CD4-positive, CD25-positive, alpha-beta regulatory T cell (primary cell): ENCODE measurements at places on chromosomes 4 and X. TPM values are rescaled to one million over a fixed set of nuclear protein-coding genes. Genes with fewer than 3 reads are reported as not detected.

GRCh38 chr4:54802336-54802735 lies 144.6 kb downstream of the KIT start:
- no peaks in the 10 kb centered on the region for H3K27me3 ChIP-seq
- no peak overlapping the region for H3K27ac ChIP-seq
- no peaks in the 10 kb centered on the region for H3K36me3 ChIP-seq
- DNase-seq: no peak
- H3K4me3 ChIP-seq: no peak overlapping the region

- peaks cover 65% of the 10 kb centered on the region for H3K4me1 ChIP-seq
- no peaks in the 10 kb centered on the region for H3K27me3 ChIP-seq
- peak; percentile 65 for DNase-seq
- peak overlapping the region; percentile 51 for H3K27ac ChIP-seq
- H3K4me3 ChIP-seq: no peak overlapping the region
- peaks cover 29% of the 10 kb centered on the region for H3K36me3 ChIP-seq
Observed at GRCh38 chrX:49249071-49249470, 13.8 kb downstream of the CCDC22 start.

DNA sequence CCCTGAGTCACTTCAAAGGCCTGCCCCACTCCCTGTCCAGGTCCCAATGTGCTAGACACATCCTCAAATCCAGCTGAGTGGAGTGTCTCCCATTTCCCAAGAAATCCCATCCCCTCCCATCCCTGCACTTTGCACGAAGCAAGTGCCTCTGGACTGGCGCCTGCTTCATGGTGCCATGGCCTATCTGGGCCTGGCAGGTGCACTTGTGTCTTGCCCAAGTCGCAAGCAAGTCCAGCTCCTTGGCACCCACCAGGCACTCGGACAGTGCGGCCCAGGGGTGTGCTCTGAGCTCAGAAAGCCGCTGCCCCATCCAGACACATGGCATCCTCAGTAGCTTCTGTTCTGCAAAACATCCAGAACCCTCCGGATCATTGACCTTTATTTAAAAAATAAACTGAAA lies 97.4 kb downstream of the DCTD start:
- H3K27me3 ChIP-seq: no peaks in the 10 kb centered on the region
- no peak overlapping the region for H3K27ac ChIP-seq
- no peak for DNase-seq
- H3K36me3 ChIP-seq: no peaks in the 10 kb centered on the region
- no peak overlapping the region for H3K4me3 ChIP-seq

DNA sequence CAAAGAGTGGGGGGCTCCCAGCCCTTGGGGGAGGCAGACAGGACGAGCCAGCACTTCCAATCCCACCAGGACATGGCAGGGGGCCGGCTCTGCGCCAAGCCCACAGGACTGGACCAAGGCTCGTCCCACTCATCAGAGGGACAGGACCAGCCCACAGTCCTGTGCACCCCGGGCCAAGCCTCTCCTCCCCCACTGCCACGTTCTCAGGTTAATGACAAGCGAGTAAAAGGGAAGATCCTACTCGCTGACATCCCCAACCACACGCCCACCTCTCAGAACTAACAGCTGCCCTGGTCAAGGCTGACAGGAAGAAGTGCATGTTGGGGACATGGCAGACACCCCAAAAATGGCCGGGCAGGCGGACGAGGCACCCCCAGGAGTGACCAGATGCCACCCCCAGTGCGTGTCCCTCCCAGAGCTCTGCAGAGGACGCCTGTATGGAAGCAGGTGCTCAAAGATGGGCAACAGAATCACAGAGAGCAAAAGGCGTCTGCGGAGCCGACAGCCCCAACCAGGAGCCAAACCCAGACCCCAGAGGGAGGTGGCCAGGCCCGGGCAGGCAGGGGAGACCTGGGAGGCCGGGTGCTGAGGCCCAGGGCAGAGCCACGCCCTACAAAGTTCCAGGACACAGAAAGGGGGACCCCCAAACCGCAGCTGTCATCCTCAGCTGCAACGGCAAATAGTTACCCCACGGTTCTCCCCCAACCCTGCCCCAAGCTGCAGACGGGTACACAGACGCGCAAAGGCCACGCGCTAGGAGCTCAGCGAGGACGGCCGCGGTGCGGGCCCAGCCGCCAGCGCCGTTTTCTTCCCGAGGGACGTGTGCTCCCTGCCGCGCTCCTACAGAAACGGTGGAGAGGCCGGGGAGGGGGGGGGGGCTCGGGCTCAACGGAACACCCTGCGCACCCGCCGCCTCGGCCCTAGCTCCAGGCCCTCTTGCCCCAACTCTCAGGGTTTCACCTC lies 1.7 kb downstream of the CTBP1 start:
- peak overlapping the region; percentile 53 for H3K4me3 ChIP-seq
- H3K27me3 ChIP-seq: no peaks in the 10 kb centered on the region
- peak overlapping the region; percentile 81 for H3K27ac ChIP-seq
- H3K36me3 ChIP-seq: no peaks in the 10 kb centered on the region
- no peak for DNase-seq

Gene TCEAL6
- polyA plus RNA-seq: not detected

DNA sequence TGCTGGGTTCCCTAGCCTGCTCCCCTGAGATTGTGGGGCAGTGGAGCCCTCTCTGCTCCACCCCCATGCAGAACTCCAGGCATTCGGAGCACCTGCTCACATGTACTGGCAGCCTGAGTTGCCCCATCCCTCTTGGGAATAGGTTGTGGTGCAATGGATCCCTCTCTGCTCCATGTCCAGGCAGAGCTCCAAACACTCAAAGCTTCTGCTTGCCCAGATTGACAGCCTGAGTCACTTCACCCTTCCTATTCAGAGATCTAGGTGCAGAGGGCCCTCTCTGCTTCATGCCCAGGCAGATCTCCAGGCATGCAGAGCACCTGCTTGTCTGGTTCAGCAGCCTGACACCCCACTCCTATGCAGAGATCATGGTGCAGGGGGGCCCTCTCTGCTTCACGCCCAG lies 18.6 kb upstream of the TEX13B start:
- H3K27ac ChIP-seq: no peak overlapping the region
- H3K27me3 ChIP-seq: peaks cover 3% of the 10 kb centered on the region
- DNase-seq: no peak
- H3K4me3 ChIP-seq: no peak overlapping the region
- no peaks in the 10 kb centered on the region for H3K36me3 ChIP-seq
- H3K4me1 ChIP-seq: peaks cover 4% of the 10 kb centered on the region

DNA sequence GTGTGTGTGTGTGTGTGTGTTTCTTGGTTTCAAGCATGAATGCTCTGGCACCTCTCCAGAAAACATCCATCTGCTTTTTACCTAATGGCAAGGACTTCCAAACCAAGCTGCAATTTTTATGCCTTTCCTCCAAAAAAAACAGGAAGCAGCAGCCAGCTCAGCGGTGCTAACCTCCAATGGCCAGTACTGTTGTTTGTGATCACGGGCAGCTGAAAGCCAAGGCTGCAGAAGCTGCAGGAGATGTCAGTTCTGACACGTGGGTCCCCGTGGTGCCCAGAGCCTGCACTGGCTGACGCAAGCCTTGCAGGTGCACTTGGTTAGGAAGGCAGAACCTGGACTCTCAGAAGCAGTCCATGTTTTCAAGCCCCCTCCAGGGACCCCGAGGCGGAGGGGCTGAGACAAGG lies 313.6 kb upstream of the DDX53 start:
- no peaks in the 10 kb centered on the region for H3K36me3 ChIP-seq
- H3K27me3 ChIP-seq: no peaks in the 10 kb centered on the region
- no peaks in the 10 kb centered on the region for H3K4me1 ChIP-seq
- DNase-seq: no peak

GRCh38 chr4:62250100-62250499 lies 1050.0 kb downstream of the ADGRL3 start:
- no peak overlapping the region for H3K27ac ChIP-seq
- DNase-seq: no peak
- no peak overlapping the region for H3K4me3 ChIP-seq
- no peaks in the 10 kb centered on the region for H3K4me1 ChIP-seq
- H3K27me3 ChIP-seq: no peaks in the 10 kb centered on the region
- no peaks in the 10 kb centered on the region for H3K36me3 ChIP-seq

- DNase-seq: no peak
- H3K4me1 ChIP-seq: no peaks in the 10 kb centered on the region
- H3K4me3 ChIP-seq: no peak overlapping the region
- no peaks in the 10 kb centered on the region for H3K36me3 ChIP-seq
Observed at GRCh38 chr4:58175024-58175423, 1064.8 kb upstream of the IGFBP7 start.

GRCh38 chr4:38310446-38311043 lies 350.3 kb downstream of the PTTG2 start:
- peak overlapping the region; percentile 73 for H3K27ac ChIP-seq
- DNase-seq: peak; percentile 68
- H3K4me3 ChIP-seq: peak overlapping the region; percentile 79

DNA sequence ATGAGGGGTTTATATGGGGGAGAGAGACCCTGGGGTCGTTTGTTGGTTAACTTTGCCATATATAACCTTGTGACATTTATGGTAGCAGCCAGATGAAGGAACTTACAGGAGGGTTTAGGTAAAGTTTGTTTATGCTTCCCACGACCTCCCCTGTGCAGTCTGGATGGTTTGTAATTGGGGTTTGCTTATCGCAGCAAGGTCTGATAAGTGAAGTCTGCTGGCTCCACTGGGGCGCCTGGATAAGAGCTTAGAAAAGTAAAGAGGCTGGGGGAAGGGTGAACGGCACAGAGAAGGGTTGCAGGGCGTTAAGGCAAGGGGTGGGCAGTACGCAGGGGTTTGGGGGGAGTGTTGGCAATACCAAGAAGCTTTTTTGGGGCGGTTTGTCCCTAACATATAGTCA lies 98.7 kb downstream of the KDM6A start:
- H3K27ac ChIP-seq: no peak overlapping the region
- peaks cover 14% of the 10 kb centered on the region for H3K4me1 ChIP-seq
- peaks cover 5% of the 10 kb centered on the region for H3K36me3 ChIP-seq
- no peak overlapping the region for H3K4me3 ChIP-seq

Gene GAGE12E
- not detected for polyA plus RNA-seq

Gene NHSL2
- polyA plus RNA-seq: 2.1 TPM

DNA sequence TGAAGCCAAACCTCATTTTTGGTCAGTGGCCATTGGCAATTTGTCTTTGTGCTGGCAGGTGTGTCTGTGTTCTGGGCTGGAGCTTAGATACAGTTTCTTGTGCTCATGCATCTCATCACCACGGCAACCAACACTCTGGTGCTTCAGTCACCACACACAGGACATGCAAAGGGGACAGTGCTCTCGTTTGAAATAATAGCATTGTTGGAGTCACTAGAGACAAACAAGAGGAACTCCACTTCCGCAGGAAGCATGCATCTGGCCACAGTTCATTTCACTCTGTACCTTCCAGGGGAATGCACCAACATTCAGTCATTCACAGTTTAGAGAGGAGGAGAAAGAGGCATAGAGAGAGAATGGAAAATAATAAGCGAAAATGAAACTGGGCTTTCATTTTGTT lies 267.4 kb downstream of the ANK2 start:
- no peaks in the 10 kb centered on the region for H3K27me3 ChIP-seq
- H3K4me3 ChIP-seq: no peak overlapping the region
- no peaks in the 10 kb centered on the region for H3K4me1 ChIP-seq

DNA sequence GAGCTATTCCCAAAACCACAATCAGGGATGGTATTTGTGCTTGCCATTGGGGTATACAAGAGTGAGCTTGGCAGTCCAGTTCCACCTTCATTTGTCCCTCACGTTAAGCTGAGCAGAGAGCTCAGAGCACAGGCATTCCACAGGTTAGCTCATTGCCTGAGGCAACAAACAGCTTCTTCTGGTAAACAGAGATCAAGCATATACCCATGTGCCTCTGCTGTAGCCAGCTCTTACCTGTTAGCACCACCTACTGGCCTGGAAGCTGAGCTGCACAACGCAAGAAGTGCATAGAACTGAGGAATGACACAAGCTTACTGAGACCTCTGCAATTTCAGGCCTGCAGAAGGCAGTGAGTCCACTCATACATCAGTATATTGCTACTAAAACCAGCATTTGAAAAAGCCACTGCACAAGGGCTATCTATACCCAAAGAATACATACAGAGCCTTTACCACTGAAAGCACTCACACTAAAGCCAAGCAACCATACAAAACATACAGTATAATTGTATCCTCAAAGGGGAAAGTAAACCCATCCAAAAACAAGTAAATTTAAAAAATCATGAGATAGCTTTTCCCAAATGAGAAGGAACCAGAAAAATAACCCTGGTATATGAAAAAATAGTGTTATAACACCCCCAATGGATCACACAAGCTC lies 258.3 kb upstream of the GABRA2 start:
- H3K27me3 ChIP-seq: no peaks in the 10 kb centered on the region
- no peak overlapping the region for H3K4me3 ChIP-seq

DNA sequence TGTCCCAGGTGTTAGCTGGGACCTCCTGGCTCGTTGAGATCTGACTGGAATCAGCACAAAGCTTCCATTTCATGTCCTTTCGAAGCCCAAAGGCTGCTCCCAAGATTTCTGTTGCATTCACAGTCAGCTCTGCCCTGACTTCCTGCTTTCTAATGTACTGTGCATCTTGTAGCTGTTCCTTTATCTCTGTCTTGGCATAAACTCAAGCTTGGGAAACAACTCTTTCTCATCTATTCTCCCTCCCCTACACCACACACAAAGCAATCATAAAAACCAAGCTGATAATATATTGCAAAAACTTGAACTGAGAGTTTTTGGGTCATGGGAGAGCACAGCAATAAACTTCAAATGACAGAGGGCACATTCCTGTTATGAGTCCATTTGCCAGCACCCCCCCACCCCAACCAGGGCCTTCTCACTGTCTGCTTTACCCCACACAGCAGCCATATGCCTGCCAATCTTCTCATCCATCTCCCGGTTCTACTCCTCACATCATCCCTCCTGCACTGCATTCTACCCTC lies 76.3 kb downstream of the SYNPO2 start:
- no peak overlapping the region for H3K27ac ChIP-seq
- peaks cover 2% of the 10 kb centered on the region for H3K27me3 ChIP-seq
- no peak for DNase-seq
- H3K36me3 ChIP-seq: no peaks in the 10 kb centered on the region
